ENCODE measurements at places on chromosomes 12 and 14.

- no peak for DNase-seq
These were observed 1.9 kb upstream of the SCFD1 start for GRCh38 chr14:30620178-30620577.

DNA sequence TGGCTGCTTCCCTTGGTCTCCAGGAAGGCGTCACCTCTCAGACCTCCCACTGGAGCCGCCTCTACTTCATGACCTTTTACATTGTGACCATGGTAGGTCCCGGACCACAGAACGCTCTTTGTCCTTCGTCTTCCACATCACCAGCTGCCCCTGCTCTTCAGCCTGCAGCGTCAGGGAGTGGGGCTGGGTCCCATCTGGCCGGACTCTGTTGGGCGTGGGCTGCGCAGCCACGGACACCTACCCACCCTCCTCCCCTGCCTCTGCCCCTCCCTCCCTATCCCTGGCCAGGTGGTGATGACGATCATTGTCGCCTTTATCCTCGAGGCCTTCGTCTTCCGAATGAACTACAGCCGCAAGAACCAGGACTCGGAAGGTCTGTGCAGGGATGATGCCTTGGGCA is 43.3 kb downstream of the SLC8B1 start:
- no peak for DNase-seq

DNA sequence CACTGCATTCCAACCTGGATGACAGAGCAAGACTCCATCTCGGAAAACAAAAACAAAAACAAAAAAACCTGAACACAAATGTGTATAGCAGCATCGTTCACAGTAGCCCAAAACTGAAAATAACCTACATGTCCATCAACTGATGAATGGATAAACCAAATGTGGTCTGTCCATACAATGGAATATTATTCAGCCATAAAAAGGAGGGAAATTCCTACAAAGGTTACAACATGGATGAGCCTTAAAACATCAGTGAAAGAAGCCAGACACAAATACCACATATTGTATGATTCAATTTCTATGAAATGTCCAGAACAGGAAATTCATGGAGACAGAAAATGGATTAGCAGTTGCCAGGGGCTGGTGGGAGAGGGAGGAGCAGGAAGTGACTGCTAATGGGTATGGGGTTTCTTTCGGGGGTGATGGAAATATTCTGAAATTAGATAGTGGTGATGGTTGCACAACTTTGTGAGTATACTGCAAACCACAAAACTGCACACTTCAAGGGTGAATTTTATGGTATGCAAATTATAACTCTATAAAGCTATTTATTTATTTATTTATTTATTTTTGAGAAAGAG is 4.0 kb downstream of the MYL2 start:
- DNase-seq: no peak

DNA sequence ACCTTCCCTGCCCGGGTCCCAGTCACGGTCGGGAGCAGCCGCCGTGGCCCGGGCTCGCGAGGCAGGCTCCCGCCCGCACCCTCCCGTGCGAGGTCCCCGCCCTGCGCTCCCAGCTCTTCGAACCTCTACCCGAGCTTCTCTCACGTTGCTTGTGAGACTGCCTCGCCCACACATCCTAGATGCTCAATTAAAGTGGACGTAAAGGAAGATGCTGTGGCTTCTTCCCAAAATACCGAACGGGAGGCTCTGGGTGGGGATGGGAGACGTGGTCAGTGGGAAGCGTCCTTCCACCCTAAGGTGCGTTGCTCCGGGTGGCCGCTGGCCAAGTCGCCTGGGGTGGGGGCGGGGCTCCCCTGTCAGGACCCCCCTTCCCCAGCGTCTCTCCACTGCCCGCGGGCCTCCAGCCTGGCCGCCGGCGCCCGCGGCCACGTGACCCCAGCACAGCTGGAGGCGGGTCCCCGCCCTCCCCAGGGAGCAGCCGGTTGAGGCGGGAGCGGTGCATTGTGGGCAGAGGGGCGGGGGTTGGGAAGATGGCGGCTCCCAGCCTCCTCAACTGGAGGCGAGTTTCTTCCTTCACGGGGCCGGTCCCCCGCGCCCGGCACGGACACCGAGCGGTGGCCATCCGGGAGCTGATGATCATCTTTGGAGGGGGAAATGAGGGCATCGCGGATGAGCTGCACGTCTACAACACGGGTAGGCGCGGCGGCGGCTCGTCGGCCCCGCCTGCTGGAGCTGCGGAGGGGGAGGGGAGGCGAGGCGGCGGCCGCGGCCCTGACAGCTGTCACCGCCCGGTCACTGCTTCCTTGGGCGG is at the start of gene HCFC2:
Gene HCFC2, plus strand, starts transcription at position 501 of the 811 bp plus-strand sequence. Its CDS starts 30 bp downstream, at position 531.
- peak; percentile 98 for DNase-seq

DNA sequence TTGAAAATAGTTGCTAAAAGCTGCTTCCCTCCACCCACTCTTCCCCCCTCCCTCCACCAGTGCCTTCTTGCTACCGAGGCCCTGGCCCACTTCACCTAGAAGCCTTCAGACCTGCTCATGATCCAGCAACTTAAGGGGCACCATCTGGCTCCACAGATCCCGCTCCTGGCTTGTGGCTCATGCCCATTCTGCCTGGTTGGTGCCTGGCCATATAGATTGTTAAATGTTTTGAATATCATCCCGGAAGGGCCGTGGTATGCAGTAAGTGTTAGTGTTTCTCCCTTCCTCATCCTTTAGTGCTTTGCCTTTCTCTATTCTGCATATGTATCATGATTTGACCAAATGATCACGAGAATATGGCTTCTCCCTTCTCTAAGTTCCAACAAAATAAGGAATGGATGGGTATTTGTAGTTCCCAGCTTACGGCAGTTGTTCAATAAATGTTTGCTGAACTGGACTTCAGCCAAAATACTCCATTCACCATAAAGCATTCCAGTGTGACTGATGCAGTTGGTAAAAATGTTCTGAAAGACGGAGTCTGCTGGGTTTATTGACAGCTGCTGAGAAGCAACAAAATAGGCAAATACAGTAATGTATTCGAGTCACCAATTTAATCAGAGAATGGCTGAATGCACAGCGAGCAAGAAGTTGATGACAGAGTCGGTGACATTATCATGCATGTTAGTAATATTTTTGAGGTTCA is 30.7 kb downstream of the GRIP1 start:
- DNase-seq: no peak

- no peak for DNase-seq
These were observed 229.9 kb upstream of the FOXN3 start for GRCh38 chr14:89646971-89647370.

DNA sequence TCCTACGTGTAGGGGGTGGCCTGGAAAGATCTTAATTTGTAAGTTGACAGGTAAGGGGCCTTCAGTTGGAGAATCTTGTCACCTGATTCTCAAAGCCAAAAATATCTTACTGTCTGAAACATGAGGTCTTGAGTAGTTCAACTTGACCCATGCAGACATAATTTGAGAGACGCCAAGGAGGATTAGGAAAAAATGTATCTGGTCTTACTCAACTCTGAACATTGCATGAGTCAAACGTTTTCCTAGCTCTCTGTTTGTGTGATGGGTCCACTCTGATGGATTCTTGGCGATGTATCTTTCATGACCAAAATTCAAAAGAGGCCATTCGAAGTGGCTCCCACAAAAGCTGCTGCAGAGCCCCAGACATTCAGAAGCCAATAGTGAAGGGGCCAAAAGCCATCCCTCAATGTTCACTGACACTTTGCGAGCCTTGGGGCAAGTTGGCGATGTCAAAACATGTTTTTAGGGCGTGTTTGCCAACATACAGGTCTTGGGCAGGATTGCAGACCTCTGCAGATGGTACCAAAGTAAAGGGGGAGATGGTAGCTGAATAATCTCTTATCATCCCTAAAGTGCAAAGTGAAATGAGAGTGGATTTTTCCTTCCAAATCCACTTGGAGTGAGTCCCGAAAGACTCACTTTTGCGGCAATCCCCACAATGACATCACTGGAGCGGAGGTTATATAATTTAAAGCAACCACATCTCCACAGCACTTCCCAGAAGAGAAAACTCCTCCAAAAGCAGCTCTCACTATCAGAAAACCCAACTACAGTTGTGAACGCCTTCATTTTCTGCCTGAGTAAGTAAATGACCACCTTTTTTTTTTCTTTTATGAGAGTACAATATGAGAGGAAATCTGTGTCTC is at the start of gene BDKRB1:
Gene BDKRB1, plus strand, starts transcription at position 710 of the 866 bp plus-strand sequence. CDS start 7,473 bp downstream, outside the sequence.
- peak; percentile 77 for DNase-seq

DNA sequence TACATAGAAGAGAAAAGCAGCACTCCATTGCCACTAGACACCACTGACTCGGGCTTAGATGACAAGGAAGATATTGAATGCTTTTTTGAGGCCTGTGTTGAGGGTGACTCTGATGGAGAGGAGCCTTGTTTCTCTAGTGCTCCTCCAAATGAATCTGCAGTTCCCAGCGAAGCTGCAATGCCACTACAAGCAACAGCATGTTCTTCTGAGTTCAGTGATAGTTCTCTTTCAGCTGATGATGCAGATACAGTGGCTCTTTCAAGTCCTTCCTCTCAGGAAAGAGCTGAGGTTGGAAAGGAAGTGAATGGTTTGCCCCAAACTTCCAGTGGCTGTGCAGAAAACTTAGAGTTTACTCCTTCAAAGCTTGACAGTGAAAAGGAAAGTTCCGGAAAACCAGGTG is 114.5 kb upstream of the NPAS3 start:
- no peak for DNase-seq

DNA sequence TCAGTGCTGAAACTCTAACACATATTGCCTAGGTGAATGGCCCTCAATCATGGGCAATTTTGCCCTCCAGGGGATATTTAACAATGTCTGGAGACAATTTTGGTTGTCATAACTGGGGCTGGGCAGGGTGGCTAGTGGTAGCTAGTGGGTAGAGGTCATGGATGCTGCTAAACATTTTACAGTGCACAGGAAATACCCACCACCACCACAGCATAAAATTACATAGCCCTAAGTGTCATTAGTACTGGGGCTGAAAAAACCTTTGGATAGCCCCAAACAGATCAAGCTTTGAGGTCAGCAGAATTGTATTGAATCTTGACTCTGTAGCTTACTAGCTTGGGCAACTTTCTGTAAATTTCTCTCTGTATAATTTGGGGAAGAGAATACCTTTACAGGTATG is 758.0 kb downstream of the BCL11B start:
- DNase-seq: no peak

DNA sequence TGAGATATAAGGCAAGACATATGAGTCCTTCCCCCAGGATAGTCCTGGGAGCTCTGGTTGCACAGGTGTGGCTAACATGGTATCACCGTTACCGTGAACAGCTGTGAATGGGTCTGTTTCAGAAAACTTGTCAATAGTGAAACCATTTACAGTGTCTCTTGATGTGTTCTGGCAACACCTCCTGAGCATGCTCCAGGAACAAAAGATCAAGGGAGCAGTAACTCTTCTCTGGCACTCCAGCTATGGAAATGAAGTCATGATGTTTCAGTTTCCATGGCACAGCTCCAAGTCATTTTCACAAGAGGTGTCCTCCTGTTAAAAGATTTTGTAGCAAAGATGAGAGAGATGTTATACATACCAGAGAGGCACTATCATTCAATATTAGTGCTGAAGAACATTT is 253.7 kb downstream of the SNAPC1 start:
- no peak for DNase-seq

DNA sequence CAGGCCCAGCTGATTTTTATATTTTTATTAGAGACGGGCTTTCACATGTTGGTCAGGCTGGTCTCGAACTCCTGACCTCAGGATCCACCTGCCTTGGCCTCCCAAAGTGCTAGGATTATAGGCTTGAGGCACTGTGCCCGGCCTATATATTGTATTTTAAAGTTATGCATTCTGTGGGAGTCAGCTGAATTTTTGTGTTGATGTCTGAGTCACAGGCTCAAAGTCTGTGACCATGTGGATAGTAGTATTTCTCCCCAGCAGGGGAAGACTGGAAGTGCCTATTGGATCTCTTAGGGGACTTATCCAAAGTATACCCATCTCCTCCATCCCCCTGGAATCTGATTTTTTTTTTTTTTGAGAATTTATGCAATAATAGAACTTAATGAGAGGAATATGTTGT is 43.8 kb upstream of the ATF1 start:
- peak; percentile 32 for DNase-seq

DNA sequence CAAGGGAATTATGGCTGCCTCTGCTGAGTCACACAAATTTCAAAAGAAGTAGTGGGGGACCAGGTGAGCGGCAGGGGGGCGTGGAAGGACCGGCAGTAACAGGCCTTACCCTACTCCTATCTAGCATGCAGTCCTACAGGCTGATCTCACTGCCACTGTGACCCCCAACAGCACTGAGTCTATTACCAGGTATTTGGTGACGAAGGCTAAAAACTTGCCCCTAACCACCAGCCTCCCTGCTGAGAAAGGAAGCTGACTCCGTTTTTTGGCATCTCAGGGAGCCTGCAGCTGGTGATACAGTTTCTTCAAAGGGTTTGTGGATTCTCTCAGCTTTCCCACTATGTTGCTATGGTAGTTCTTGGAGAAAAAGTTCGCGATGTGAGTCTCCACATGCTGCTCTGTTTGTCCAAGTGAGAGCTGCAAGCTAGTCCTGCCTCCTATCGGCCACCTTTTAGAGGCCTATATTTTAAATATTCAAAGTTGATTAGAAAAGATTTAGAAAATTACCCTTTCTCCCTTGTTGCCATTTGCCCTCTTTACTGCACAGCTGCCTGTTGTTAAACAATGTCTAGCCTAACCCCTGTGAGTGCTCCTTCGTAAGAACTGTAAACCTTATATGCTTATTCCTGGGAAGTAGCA is 57.1 kb upstream of the SLCO1B1 start:
- DNase-seq: peak; percentile 5

GRCh38 chr12:47846294-47846996 is 26.7 kb upstream of the HDAC7 start:
- no peak for DNase-seq

DNA sequence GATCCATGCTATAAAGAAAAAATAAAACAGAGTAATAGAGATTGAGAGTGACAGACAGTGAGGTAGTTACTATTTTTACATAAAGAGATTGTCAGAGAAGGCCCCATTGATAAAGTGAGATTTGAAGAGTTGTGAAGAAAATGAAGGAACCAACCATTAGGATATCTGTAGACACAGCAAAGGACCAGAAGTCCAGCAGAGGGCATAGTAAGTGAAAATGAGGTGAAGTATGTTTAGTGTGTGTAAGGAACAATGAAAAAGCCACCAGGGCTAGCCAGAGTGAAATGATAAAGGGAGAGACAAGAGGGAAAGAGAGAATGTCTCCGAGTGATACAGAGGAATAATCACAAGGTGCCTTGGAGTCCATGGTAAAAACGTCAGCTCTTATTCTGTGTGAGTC is 411.0 kb downstream of the NELL2 start:
- DNase-seq: no peak

GRCh38 chr12:112833939-112834338 is 42.4 kb downstream of the RPH3A start:
- no peak for DNase-seq

DNA sequence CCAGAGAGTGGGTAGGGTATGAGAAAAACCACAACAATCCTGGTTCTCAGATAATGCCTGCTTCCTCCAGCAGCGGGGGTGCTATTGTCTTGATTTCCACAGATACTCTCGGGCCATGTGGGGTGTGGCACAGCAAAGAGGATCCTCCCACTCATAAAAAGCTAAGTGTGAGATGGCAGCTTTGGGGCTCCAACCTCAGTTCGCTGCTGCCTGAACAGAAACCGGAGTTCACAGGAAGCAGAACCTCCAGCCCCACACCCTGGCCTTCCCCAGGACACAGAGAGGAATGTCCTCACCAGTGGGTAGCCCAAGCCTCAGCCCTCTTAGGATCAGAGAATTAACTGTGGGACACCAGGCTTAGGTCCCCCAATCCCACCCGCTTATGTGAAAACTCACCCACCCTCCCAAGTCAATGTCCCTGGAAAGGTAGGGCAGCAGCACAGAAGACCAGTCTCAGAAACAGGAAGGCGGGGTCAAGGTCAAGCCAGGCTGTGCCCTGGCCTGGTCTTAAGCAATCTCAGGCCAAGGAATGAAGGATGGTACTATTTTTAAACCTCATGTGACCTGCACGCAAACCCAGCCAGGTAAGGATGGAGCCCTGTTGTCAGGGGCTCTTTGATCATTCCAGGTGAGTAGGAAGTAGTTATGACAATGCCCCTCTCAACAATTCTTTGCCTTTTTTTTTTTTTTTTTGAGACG is 9.0 kb downstream of the KCTD10 start:
- DNase-seq: peak; percentile 56
